ENCODE measurements at places on chromosomes 3 and 15.

DNA sequence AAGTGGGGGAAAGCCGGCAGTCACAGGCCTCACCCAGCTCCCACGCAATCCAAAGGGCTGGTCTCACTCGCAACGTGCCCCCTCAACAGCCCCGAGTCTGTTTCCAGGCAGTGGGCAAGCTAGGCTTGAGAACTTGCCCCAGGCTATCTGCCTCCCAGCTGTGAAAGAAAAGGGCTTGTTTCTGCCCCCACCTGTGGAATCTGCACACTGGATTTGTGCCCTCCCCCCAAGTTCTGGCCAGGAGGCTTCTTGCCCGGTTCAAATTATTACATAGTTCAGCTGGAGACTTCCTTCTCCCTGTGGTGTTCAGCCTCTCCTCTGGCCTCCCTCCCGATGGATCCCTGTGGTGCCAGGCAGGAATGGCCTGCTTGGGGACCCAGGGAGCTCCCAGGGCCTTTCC, 283.9 kb upstream of the LYSMD4 start:
- no peak for DNase-seq

DNA sequence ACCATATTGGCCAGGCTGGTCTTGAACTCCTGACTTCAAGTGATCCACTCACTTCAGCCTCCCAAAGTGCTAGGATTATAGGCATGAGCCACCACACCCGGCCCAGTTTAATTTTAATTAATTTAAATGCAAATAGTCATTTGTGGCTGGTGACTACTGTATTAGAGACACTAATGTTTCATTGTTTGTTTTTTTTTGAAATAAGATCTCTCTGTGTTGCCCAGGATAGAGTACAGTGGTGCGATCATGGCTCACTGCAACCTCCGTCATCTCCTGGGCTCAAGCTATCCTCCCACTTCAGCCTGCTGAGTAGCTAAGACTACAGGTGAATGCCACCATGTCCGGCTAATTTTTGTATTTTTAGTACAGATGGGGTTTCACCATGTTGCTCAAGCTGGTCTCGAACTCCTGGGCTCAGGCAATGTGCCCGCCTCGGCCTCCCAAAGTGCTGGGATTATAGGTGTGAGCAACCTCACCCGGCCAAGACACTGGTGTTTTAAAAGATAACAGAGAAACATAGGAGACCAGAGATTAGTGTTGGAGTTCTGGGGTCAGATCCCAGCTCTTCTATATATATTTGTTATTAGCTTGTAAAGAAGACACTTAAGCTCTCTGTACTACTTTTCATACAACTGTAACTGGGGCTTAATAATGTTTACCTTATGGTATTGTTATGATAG, 34.5 kb upstream of the RAB11A start:
- no peak for DNase-seq

- no peak for DNase-seq
These were observed 86.5 kb downstream of the TBC1D2B start for GRCh38 chr15:77991029-77991406.

GRCh38 chr3:170496026-170496867, 77.6 kb downstream of the CLDN11 start:
- no peak for DNase-seq

DNA sequence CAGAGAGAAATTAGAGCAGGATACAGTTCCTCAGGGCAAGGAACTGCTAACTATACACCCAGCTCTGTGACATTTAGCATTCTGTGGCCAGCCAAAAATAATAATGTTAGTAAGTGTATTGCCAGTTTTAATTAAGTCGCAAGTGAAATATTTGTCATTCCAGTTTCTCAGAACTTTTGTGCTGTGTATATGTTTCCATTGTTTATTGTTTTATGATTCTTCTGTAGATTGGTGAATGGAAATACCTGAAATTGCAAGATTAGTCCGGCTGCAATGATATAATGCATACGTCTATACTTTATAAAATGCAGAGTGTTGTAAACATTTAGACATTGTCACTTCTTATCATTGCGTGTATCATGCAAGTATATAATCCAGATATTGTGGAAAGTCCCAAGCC, 351.3 kb upstream of the GRM7 start:
- DNase-seq: no peak

- DNase-seq: no peak
These were observed 21.7 kb downstream of the SH3BP5 start for GRCh38 chr3:15310491-15311370.

- DNase-seq: no peak
These were observed 76.6 kb downstream of the SLCO3A1 start for GRCh38 chr15:91930092-91930491.

DNA sequence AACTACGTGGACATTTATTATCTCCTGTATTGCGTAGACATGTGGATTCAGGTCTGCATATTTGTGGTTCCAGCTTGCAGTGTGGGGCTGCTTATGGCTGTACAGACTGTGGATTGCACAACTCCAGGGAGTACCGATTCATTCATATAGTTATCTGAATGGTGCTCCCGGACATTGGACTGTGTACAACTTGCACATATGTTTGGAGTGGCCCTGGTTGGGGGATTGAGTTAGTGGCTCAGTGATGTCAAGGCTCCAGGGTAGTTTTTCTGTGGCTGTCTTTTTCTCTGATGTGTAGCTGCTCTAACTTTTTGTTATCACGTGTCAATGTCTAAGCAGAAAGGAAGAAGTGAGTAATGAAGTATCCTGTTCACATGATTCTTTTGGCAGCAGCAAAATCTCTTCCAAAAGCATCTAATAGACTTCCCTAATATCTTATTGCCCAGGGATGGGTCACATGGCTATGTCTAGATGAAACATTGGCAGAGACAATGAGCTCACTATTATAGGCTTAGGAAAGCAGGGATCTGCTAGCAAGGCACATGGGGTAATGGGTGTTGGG, 15.8 kb downstream of the ST3GAL6 start:
- DNase-seq: no peak

Measured in NCI-H1048 (cell line).